Omental fat pad (tissue), 4 donors: ENCODE measurements at places on chromosomes 1 and 21.

GRCh38 chr21:38853421-38853919 is 47.7 kb downstream of the ETS2 start:
- DNase-seq, result no peak

GRCh38 chr1:192951691-192952460 is 107.3 kb downstream of the UCHL5 start:
- no peak for DNase-seq

GRCh38 chr1:212585210-212585609 is 23.4 kb upstream of the ATF3 start:
- DNase-seq, result no peak

- no peak for DNase-seq
Measured at GRCh38 chr1:209607102-209607794, 23.7 kb downstream of the CAMK1G start.

GRCh38 chr1:208291923-208292711 is 47.9 kb upstream of the PLXNA2 start:
- no peak for DNase-seq

GRCh38 chr21:15122241-15122640 is 57.4 kb upstream of the NRIP1 start:
- no peak for DNase-seq
